T-helper 2 cell treated with Interferon-gamma antibody and Interleukin-4, amounts not matched to agents 5 μg/mL and 100 μg/mL, for 36 hours (primary cell): ENCODE measurements at places on chromosomes 2 and 18.

DNA sequence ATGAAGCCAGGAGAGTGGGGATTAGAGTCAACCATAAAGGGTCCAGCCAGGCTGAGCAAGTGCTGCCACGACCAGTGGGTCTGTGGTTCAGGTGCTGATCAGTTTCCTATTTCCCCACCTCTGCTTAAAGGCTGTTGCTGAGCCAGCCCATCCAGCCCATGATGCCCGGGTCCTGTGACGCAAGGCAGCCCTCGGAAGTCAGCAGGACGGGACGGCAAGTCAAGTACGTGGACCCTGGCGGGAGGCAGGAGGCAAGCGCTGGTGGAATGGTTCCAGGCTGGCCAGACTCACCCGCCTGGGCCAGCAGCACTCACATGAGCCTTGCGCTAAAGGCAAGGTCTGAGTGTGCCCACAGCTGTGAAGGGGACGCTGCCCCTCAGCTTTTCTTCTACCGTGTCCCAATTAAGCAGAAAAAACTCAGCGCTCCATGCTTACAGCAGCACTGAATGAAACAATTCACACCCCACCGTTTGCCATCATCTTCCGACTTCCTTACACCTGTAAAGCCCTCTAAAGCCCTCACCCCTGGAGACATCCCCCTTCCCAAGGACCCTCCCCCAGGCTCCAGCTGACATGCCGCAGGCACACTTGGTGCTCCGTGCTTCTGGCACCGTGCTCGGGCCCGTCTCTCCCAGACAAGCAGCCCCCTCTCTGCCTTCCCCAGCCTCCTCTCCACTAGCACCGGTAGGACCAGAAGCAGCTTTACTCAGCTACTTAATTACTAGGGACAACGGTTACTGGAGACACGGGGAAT, 11.3 kb upstream of the RPL31 start:
- no peak for DNase-seq

- peak; percentile 57 for DNase-seq
Measured at GRCh38 chr2:25587361-25587760, 86.0 kb downstream of the DTNB start.

GRCh38 chr18:5429681-5430080, 114.1 kb downstream of the EPB41L3 start:
- DNase-seq: no peak

GRCh38 chr2:106140913-106141312, 53.2 kb downstream of the UXS1 start:
- DNase-seq: no peak

DNA sequence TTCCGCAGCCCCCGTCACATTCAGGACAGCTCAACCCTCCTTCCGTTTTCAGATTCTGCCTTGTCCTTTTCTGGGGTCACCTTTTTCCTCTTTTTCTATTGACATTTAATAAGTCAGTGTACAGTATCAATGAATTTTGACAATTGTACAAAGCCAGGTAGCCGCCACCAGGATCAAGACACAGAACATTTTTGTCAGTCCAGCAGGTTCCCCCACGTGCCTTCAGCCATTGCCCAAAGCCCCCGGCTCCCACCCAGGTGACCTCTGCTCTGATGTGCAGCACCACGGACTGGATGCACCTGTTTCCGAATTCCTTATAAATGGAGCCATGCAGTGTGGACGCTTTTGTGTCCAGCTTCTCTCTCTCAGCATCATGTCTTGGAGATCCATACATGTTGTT, 30.0 kb downstream of the CROCC2 start:
- no peak for DNase-seq

DNA sequence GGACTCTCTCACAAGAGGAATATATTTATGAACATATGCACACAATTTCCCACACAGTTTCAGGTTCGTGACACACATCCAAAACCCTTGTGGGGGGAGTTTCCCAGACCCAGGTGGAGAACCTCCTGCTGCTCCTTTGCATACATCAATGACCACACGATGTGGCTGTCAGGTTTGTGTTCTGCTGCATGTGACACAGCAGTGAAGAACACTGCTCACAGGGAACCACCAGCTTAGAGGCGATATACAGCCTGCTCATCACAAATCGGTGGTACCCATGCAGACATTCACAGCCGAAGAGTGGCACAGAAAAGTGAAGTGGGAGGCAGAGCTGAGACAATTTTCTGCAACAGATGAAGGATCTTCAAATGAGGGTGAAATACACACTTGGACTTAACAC, 175.6 kb upstream of the ZFP36L2 start:
- DNase-seq: peak; percentile 35

DNA sequence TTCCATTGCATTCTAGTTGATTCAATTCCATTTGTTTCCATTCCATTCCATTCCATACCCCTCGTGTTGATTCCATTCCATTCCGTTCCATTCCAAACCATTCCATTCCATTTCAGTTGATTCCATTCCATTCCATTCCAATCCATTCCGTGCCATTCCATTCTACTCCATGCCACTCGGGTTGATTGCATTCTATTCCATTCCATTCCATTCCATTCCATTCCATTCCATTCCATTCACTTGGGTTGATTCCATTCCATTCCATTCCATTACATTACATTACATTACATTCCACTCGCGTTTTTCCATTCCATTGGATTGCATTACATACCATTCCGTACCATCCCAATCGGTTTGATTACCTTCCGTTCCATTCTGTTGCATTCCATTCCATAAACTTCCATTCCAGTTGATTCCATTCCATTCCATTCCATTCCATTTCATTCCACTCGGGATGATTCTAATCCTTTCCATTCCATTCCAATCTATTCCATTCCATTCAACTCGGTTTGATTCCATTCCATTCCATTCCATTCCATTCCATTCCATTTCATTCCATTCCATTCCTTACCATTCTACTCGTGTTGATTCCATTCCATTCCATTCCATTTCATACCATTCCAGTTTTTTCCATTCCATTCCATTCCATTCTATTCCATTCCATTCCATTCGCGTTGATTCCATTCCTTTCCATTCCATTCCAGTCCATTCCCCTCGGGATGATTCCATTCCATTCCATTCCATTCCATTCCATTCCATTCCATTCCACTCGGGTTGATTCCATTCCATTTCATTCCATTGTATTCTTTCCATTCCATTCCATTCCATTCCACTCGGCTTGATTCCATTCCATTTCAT, 1140.4 kb downstream of the RPIA start:
- DNase-seq: no peak

DNA sequence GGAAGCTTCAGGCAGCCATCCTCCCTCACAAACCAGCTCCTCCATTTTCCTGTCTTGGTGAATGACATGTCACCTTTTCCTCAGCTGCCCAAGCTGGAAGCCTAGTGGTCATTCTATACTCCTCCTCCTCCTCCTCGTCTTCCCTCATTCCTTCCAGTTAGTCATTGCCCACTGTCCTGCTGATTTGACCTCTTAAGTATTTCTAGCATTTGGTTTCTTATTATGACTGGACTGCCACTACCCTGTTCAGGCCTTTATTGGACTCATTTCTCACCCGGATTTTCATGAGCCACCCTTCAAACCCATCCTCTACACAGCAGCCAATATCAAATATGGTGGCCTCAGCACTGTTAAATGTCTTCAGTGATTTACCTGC, 21.9 kb upstream of the MGAT5 start:
- DNase-seq: no peak

- no peak for DNase-seq
Measured at GRCh38 chr18:47931718-47932103, 1.3 kb upstream of the SMAD2 start.

GRCh38 chr2:3620834-3621233, 25.9 kb downstream of the COLEC11 start:
- DNase-seq: no peak
